ENCODE measurements at places on chromosomes 6 and 20.

DNA sequence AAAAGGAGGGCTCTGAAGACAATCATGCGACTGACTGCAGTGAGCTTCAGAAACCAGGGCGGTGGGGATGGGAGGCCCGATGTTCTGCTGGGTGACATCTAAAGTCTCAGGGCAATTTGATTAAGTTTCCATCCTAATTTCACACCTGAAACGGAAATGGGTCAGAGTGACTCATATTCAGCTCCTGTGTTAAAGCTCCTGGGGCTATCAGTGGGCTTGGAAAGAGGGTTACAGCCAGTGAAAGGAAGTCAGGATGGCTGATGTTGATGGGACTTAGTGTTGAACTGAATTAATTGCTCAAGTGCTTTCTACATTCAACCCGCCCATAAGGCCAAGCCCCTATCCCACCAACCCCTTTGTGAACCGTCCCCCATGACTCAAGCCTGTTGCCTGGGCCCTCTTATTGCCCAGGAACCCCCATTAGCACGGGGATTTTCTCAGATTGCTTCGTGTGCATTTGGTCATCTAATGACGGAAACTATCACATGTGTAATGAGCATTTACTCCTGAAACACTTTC is 47.1 kb upstream of the TBC1D7 start:
- DNase-seq: no peak

- no peak for DNase-seq
Observed at GRCh38 chr6:90695316-90695715, 108.4 kb upstream of the MAP3K7 start.

- no peak for DNase-seq
Observed at GRCh38 chr6:71396410-71396801, 107.8 kb downstream of the OGFRL1 start.

DNA sequence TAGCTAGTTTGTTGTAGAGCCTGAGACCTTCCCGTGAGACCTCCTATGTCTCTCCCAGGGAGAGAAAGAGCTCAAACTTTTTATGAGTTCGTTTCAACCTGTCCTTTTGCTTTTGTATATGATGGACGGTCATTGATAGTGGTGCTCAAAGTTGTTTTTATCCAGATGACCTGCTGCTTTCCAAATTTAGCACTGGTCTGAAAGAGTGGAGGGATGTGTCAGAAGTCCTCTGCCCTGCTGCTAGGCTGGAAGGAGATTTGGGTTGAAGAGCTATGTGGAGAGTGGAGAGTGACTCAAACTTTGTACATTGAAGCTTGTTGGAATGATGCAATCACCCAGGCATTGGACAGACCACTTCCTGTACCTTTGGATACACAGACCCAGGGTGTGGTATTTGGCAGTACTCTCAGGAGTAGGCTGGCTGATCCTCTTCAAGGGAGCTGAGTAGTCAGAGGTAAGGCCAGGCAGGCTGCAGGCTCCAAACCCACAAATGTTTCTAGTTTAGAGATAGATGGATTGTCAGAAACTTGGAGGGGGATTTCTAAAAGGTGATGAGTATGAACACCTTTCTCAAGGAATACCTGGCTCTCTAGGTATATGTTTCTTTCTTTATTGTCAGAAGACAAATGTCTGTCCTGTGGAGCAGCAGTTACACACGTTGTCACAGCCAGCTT is 49.4 kb upstream of the RREB1 start:
- DNase-seq: no peak

DNA sequence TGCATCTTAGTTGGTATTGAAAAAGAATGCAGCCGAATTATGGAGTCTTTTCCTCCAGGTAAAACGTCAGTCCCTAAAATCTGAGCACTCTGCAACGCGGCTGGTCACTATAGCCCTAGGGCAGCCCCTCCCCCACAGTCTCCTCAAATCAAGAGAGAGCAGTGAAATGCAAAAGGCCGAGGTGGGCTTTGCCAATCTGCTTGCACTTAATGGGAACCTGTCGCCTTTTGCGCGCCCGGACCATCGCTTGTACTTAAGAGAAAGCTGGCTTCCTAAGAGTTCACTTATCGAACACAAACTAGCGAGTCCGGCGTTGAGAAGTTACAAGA is 447 bp downstream of the MCM3 start:
- no peak for DNase-seq

DNA sequence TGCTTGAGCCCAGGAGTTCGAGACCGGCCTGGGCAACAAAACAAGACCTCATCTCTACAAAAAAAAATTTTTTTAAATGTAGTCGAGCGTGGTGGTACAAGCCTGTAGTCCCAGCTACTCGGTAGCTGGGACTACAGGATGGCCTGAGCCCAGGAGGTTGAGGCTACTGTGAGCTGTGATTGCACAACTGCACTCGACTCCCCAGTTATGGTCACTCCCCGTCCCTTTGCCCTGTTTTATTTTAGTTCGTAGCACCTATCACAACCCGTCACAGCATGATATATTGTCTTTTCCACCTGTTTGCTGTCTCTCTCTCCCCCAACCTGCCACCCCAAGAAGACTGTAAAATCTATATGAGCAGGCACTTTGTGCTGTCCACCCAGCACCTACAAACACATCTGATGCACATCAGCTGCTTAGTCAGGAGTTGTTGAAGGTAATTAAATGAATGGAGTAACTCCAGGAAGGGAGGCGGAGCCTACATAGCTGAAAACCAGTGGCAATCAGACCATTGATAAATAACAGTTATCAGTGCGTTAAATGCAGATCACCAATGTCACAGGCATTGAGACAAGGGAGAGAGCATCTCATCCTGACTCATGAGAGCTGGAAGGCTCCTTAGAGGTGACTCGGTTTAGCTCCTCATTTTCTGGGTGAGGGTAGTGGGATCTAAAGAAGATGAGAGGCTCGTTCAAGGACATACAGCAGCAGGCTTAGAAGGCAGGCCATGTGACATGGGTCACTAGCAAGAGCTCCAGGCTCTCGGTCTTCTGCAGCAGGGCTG is 14.4 kb upstream of the XRN2 start:
- no peak for DNase-seq

DNA sequence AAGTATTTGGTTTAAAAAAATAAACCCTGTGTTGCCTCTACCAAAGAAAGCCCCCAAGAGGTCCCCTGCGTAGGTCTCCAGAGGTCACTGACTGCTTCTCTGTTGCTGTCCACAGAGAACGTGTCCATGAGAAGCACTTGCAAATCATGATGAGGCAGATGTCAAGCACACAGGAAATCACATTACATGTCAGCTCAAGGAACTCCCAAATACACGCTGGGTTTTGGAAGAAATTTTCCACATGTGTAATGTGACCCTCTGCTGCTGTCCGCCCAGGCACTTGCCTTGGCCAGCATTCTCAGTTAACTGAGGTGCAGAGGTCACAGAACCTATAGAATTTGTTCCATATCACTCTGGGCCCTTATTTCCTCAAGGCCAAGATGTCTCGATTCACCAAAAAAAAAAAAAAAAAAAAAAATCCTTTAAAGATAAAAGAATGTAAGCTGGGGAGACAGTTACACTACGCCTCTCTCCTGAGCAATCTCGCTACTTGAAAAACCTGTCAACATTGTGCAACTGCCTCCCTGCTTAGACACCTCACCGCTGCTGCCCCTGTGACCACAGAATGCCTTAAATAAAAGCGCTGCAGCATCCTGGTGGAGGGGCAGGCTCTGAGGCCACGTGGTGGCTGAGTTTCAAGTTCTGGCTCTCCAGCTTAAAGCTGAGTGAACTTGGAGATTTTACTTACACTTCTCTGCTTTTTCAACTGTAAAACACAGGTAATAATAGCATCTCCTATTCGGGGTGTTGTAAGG is 42.3 kb downstream of the SLC22A23 start:
- DNase-seq: no peak

DNA sequence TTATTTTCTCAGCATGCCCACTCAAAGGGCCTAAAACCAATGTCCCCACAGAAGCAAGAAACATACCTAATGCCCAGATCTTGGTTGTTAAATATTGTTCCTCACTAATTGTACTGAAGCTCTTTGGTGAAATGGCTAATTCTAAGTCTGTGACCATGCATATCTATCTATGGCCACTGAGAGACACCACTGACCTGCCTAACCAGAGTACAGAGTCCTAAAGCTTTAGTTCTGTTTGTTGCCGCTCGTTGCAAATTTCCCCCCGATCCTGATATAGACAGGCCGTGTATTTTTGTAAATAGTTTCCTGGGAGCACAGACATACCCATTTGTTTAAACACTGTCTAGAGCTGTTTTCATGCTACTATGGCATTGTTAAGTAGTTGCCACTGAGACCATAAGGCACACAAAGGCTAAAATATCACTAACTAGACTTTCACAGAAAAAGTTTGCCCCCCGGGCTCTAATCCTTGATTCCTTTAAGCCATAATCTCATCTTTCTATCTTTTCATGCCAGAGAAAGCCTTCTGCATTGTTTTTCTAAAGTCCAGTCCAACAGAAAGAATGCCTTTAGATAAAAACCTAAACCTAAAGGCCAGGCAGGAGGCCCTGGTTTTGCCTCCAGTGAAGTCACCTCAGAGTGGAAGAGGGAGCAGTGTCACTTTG is 48.7 kb downstream of the DNAAF9 start:
- no peak for DNase-seq

GRCh38 chr6:129598244-129599187 is 111.5 kb downstream of the ARHGAP18 start:
- no peak for DNase-seq

DNA sequence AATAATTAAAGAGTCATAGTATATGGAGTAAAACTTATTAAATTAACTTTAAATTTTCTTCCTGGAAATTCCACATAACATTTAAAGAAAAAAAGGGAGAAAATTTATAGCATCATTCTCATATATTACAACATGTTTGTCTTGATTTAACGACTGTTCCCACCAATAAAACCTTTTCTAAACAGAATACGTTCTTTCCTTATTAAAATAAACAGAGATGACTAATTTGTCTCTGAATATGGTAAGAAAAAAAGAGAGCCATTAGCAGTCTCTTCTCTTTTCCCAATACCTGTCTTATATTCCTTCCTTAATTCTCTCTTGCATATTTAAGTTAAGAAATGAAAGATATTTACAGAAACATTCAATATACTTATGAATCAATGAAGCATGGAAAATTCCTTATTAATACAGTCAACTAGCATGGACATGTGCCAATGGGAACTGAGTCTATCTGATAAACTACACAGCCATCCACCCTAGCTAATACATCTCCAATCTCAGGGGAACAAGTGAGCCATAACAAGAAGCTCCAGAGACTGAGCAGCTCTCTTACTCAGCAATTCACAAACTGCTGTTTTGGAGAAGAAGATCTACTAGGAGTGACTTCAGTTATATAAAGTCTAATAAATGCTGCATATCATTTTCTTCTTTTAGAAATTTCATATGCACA is 347.1 kb upstream of the MANEA start:
- DNase-seq: no peak

GRCh38 chr20:46206025-46206424 is 87.9 kb downstream of the CD40 start:
- DNase-seq: no peak

DNA sequence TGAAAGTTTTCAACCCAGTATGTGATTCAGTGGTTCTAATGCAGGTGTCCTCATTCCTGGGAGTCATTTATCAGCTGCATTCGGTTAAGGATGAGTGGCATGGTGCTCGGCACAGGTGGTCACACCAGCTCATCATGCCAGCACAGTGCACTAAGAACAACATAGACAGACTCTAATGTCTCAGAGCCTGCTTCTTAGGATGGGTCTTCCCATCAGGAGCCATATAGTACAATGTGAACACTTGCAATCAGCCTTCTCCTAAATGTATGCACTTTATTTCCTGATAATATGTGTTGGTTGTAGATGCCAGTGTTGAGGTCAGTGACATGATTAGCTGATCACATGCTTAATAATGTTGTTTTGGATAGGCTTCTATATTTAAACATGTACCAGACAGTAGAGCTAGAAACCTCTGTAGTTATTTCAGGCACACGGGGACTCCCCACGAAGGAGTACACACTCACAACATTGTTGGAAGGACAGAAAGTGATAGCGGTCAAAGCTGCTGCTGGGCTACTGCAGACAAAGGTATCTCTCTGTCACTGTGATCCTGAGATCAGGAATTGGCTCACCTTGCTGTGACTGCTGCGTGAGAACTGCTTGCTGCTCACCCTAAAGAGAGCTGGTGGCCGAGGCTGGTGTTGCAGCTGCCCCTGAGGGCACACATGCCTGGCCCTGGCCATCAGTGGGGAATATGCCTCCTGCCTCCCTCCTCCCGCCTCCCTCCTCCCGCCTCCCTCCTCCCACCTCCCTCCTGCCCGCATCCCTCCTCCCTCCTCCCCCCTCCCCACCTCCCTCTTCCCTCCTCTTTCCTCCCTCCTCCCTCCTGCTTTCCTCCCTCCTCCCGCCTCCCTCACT is 195.4 kb downstream of the SMOC2 start:
- no peak for DNase-seq

DNA sequence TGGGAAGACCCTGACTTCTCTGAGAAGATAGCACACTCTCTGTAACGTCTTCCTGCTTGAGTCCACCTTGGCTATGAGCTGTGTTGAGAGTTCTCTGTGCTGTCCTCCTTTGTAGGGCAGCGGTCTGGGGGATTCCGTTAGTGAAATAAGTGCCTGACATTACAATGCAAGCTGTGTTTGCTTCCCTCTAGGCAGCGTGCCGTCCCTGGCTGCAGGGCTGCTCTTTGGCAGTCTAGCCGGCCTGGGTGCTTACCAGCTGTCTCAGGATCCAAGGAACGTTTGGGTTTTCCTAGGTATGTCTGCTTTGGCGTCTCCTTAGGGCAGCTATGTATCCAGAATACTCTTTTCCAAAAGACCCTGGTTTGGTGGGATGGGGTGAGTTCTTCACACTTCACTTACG is 2.8 kb downstream of the TMEM14C start:
- no peak for DNase-seq

Data from activated gamma-delta T cell (primary cell).